ENCODE measurements at places on chromosomes 5 and 9.
A peak's percentile ranks its signal among the peaks of the same experiment; 100 is the strongest.

GRCh38 chr5:127660047-127660733 is 11.3 kb downstream of the CTXN3 start:
- no peak for DNase-seq

DNA sequence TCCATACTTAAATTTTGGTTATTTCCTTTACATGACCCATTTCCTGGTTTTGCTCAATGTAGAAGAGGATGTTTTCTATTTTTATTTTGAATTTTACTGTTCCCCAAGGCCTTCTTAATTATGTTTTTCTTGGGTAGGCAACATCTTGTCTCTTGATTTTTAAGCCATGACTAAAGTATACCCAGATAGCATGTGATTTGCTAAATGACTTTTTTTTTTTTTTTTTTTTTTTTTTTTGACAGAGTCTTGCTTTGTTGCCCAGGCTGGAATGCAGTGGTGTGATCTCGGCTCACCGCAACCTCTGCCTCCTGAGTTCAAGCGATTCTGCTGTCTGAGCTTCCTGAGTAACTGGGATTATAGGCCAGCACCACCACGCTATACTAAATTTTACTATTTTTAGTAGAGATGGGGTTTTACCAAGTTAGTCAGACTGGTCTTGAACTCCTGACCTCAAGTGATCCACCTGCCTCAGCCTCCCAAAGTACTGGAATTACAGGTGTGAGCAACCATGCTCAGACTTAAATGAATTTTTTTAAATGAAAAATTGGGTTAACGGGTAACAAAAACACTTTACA is 198.6 kb upstream of the DAB2 start:
- DNase-seq = no peak

DNA sequence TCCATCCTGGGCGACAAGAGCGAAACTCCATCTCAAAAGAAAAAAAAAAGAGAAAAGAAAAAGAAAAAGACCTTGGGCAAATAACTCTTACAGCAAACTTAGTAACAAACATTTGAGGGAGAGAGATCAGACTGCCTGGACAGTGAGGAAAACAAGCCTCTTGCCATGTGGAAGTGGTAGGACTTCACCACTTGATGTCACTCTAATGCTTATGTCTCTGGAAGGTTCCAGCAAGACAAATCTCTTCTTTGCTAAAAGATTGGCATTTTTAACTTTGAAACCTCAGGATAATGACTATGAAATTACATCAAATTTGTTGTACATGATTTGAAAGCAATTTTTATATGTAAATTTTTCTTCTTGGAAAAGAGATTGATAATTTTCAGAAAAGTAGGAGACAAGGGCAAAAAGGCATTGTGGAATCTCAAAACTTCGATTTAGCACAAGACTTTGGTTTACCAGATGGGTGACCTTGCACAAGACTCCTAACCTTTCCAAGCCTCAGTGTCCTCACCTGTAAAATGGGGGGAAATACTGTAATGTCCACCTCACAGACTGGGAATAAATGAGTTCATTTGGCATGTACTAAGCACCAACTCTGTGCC is 5.4 kb downstream of the ACTL7B start:
- no peak for DNase-seq

GRCh38 chr5:153964880-153965645 is 73.6 kb downstream of the FAM114A2 start:
- DNase-seq = peak; percentile 13

GRCh38 chr9:69593301-69593700 is 78.9 kb downstream of the APBA1 start:
- no peak for DNase-seq

DNA sequence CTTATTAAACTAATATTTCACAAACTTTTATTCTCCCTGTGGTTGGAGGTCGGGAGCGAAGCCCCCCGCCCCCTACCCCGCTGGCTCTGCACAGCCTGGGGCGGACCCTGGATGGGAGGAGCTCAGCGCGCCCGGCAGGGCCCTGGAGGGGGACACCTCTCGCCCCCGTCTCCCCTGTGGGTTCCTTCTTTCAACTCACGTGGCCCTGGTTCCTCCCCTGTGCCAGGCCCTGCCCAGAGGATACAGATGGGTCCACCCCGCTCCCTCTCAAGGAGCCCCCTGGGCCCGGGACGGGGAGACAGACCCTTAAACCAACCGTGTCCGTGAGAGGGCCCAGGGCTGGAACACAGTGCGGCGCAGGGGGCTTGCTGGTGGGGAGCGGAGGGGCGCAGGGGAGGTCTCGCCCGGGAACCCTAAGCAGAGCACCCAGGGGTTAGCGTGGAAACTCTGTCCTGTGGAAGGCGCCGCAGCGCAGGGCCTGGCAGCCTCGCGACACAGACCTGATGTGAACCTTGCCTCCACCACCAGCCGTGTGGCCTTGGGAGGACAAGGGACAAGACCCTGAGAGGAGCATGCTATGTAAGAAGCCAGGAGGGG is 103.7 kb upstream of the MVB12B start:
- no peak for DNase-seq

DNA sequence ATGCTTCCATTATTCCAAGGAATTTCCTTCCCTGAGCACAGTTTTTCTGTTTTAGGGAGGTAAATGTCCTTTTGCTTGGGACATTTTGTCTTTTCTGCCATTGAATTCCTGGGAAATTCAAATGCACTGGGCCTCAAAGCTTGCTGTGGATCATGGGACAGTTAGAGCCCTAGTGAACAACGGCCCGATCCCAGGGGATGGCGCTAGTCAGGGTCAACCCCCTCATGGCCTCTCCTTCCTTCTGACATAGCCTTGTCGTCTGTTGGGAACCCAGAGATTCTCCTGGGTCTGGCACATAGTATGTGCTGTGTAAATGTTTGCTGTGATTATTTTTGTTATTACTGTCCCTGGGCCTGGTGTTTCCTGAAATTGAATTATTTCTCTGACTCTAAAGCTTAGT is 30.7 kb upstream of the COL15A1 start:
- DNase-seq = no peak

DNA sequence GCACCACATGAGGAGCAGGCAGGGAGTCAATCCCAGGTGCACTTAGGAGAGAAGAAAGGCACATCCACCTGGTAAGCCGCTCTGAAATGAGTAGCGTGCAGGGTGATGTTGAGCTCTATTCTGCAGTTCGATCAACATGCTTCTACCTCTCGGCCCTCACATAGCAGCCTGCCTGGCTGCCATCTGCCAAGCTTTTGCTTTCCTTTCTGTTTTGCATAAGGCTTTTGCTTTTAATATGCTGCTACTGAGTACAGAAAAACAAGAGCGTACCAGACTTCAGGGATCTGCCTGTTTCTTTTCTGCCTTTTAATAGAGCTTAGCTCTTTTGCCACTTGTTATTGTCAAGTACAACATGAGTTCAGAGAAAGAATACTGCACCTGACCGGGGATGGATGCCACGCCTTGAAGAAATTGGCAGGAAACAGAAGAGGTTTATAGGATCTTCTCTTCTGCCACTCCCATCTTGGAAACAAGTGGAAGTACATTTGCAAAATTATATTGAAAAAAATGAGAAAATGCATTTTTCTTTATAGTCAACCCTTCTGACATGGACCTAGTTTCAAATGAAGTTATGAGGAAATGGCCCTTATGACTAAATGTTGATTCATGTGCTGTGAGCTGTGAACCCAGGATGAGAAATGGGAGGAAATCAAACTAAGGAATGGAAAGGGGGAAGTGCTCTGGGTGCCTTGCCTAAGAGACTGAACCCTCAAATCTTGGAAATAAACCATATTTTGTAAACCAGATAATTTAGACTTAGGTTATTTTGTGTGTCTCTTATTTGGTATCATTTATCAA is 4.0 kb upstream of the FCHO2 start:
- DNase-seq = no peak

- no peak for DNase-seq
Measured at GRCh38 chr9:133653638-133654037, 17.5 kb downstream of the DBH start.

DNA sequence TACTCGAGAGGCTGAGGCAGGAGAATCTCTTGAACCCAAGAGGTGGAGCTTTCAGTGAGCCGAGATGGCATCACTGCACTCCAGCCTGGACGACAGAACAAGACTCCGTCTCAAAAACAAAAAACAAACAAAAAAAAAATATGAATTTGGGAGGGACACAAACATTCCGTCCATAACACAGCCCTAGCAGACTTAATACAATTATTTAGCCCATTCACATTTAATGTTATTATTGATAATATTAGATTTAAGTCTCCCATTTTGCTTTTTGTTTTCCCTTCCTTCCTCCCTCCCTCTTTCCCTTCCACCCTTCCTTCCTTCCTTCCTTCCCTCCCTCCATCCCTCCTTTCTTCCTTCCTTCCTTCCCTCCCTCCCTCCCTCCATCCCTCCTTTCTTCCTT is 4.6 kb upstream of the CCNI2 start:
- no peak for DNase-seq

DNA sequence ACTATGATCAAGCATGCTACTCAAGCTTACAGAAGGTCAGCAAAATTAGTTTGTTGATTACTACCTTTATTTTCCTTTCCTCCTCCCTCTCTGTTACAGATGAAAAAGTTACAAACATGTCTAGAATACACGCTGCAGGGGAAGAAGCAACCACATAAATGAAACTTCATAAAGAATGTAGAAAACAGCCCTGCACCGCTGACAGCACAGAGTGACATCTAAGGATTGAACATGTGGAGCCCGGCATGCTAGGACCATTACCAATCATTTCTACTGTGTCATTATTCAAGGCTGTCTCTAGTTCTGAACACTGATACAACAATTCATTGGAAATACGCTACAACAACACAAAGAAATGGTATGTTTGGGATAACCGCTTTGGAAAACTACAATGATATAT is 261.1 kb downstream of the MLLT3 start:
- no peak for DNase-seq

GRCh38 chr9:134027561-134027960 is 2.3 kb downstream of the BRD3OS start:
- no peak for DNase-seq

DNA sequence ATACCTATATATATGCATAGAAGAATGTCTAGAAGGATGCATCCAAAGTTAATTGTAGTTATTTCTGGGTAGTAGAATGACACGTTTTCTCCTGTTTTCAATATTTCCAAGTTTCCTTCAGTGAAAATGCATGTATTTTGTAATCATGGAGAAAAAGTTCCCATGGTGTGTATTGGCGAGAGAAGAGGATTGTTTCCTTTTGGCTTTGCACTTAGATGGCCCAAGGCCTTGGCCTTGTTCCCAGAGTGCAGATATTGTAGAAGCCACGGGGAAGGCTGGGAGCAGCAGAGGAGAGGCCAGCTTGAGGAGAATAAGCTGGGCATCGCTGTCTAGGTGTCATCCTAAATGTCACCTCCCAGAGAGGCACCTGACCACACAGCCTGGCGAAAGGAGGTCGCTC is 44.0 kb downstream of the IRF1 start:
- no peak for DNase-seq

- no peak for DNase-seq
Measured at GRCh38 chr5:1732238-1732941, 67.2 kb downstream of the MRPL36 start.

- DNase-seq = no peak
Measured at GRCh38 chr9:99868845-99869244, 37.6 kb upstream of the STX17 start.

GRCh38 chr9:110081395-110081794 is 126.6 kb downstream of the C9orf152 start:
- DNase-seq = no peak

GRCh38 chr5:150485693-150486401 is 22.1 kb upstream of the NDST1 start:
- peak; percentile 14 for DNase-seq

DNA sequence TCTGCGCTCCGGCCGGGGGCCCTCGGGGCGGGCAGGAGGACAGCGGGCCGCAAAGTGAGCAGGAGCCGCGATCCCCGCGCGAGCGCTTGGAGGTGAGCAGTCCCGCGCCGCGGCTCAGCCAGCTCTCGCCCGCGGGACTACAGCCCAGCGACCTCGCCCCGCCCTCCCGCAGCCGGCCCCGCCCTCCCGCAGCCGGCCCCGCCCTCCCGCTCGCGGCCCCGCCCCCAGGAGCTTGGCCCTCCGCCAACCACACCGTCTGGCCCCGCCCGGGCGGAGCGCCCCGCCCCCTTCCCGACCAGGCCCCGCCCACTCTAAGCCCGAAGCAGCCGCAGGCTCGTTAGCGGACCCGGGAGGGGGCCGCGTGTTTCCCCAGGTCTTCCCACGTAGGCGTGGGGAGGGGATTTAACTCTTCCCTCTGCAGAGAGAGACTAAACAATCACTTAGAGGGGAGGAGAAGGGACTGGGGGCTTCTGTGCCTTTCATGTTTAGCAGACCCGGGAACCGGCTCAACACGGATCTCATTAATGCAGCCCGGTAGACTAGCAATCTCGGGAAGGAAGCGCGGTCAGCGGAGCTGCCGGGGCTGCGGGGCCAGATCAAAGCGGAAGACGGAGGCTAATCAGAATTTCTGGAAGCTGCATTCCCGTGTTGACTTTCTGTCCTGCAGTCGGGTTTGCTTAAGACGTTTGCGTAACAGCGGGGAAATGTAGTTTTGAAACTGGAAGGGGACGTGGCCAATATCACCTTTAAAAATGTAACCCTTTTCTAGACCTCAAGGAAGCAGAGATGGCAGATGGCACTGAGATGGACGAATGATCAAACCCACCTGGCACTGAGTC is at the start of gene MYO10:
Gene MYO10 (minus strand): TSS at position 139 of the 839 bp plus-strand sequence. CDS start 480 bp downstream, outside the sequence.
- peak; percentile 36 for DNase-seq

DNA sequence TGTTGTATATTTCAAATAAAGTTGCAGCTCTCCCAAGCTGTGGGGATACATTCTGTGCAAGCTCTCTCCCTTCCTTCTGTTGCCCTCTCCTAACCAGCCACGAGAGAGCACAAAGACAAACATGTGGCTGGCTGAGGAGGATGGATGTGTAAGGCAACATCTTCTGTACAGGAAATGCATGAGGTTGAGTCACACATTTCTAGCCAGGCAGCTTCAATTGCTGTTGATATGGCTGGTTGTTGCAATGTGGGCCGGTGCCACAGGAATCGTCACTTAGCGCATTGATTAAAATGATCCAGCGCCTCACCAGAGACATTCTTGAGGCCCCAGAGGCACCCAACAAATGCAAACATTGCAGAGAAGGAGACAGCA is 207.1 kb downstream of the ICE1 start:
- DNase-seq = no peak

DNA sequence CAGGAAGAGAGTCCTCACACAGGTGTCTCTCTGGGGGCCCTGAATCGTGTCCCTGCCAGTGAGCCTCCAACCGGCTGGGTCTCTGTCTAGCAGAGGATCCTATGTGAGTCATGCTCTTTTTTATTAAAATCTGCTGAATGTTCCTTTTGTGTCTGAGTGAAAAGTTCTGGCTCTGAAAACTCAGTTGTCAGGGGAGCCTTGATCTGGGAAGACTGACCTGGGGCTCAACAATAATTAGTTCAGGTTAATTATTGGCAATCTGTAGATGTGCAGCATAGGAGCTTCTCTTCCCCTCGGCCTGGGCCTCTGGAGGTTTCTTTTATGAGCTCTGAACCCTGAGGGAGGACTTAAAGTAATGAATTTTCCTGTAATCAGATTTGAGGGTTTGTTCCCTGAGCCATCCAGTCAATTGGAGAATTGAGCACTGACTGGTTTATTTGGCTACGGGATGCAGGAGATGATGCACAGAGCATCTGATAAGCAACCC is 45.2 kb downstream of the ALG2 start:
- no peak for DNase-seq

DNA sequence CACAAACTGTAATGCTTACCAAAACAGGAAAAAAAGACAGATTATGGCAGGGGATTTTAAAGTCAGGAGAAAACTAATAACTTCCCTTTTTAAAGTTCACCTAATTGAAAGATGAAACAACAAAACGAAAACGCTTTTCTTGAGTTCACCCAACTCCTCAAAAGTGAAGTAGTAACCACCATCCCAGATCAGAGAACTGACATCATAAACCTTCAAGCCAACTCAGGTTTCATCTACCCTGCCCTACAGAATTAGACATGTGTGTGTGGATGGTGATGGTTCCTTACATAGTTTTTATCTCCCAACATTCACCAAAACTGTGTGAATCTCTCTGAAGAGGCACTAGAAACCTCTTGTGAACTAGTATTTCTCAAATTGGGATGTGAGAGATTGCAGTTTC is 195.2 kb upstream of the PTGER4 start:
- no peak for DNase-seq

Data from stimulated activated CD8-positive, alpha-beta memory T cell treated with anti-CD3 and anti-CD28 coated beads, Interleukin-2, amount 100 ng/mL, for 48 hours (primary cell).